ENCODE measurements at places on chromosomes 3 and 15. TPM values are rescaled to one million over a fixed set of nuclear protein-coding genes. Genes with fewer than 3 reads are reported as not detected.

- DNase-seq, result no peak
These were observed 3.0 kb upstream of the TNFAIP8L3 start for GRCh38 chr15:51097553-51098330.

DNA sequence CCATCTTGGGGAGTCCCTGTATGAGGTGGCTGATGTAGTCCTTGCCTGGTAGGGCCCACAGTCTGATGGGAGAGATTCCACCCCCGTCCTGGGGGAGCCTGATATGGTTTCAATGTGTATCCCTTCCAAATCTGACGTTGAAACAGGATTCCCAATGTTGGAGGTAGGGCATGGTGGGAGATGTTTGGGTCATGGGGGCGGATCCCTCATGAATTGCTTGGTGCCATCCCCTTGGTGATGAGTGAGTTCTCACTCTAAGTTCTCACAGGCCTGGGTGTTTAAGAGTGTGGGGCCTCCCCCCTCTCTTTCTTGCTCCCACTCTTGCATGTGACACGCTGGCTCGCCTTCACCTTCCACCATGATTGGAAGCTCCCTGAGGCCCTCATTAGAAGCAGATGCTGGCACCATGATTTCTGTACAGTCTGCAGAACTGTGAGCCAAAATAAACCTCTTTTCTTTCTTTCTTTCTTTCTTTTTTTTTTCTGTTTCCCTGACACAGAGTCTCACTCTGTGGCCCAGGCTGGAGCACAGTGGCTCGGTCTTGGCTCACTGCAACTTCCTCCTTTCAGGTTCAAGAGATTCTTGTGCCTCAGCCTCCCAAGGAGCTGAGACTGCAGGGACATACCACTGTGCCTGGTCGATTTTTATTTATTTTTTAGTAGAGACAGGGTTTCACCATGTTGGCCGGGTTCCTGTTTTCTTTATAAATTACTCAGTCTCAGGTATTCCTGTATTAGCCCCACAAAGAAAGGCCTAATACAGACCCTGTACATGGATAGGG lies 28.6 kb downstream of the ITGA11 start:
- DNase-seq, result no peak

DNA sequence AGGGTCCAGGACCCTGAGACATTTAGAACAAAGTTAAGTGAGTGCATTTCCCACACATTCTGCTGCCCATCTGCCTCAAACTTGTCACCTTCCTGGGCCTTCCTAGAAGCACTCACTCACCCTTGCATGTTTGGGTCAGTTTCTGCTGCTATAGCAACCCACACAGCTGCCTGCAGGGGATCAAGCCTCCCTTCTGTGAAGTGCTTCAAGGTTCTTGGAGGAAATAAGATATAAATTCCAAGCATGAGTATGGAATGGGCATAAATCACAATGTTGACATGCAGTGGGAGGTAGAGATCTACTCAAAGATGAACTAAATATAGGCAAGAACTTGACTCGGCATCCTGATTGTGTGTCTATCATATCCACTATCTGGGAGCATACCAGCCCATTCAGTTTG lies 140.4 kb downstream of the SLC9A9 start:
- DNase-seq, result no peak

INAFM2 gene
- 40.1 TPM for total RNA-seq

APEH gene
- total RNA-seq, result 102 TPM

DNA sequence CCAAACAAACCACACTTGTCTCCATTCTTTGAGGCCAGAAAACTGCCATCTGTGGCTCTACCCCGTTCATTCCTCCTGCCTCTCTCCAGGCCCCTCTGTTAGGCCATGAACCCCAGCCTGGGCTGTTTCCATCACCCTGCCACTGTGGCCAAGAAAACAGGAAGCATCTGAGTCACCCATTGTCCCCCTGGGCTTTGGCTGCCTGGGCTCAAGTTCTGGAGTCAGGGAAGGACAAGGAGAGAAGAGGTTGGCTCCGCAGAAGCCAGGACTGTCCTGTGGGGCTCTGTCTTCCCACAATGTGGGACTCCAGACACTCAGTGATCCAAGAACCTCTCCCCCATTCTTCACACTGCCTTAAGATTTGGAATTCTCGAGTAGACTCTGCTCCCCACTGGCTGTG lies 14.8 kb upstream of the LCTL start:
- DNase-seq, result peak; percentile 54
